ENCODE measurements at places on chromosomes 7 and 10. TPM values are rescaled to one million over a fixed set of nuclear protein-coding genes. Genes with fewer than 3 reads are reported as not detected.

PIK3AP1 gene
- 5.3 TPM for total RNA-seq

DNA sequence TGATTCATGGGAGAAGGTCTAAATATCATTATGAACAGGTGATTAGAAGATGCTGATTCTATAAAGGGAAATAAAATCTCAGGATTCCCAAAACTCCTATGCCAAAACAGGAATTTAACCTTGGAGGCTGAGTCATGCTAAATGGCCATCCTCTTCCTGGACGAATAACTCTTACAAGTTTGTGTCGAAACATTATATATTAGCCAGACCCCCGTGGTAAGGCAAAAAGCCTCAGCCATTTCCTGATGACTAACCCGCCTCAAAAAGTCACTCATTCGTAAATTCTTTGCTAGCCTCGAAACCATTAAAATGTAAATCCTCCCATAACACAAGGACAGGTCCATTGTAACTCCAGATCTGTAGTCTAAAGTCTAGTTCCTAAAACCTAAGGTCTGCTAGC, 32.0 kb downstream of the CUL2 start:
- no peak for DNase-seq
- peaks cover 26% of the 10 kb centered on the region for H3K36me3 ChIP-seq

DNA sequence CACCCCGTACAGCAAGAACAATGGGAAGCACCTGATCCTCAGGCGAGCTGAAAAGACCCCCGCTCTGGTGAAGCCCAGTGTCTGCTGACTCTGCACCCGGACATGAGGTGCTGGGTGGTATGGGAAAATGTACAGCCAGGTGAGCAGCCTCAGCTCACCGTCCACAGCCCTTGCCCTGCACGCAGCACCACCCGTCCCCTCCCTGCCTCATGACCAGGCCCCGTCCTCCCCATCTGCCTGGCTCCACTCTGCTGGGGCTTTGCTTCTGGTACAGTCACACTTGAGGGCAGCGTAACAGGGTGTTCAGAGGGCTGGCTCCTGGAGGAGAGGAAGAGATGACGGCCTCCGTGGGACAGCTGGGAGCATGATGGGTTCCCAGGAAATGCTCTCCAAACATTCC, 49.1 kb downstream of the NCAPG2 start:
- H3K27me3 ChIP-seq: no peaks in the 10 kb centered on the region
- peaks cover 4% of the 10 kb centered on the region for H3K4me1 ChIP-seq
- no peak overlapping the region for H3K27ac ChIP-seq
- no peak overlapping the region for H3K4me3 ChIP-seq
- no peak for DNase-seq
- H3K36me3 ChIP-seq: peaks cover 35% of the 10 kb centered on the region

- peaks cover 20% of the 10 kb centered on the region for H3K27me3 ChIP-seq
- H3K27ac ChIP-seq: no peak overlapping the region
- H3K36me3 ChIP-seq: no peaks in the 10 kb centered on the region
- DNase-seq: no peak
- no peak overlapping the region for H3K4me3 ChIP-seq
Observed at GRCh38 chr10:11835704-11836103, 12.5 kb downstream of the PROSER2 start.

GRCh38 chr10:48941427-48942075, 1.9 kb upstream of the LRRC18 start:
- peaks cover 2% of the 10 kb centered on the region for H3K27me3 ChIP-seq
- H3K27ac ChIP-seq: no peak overlapping the region
- H3K4me1 ChIP-seq: no peaks in the 10 kb centered on the region
- H3K4me3 ChIP-seq: no peak overlapping the region

- H3K4me3 ChIP-seq: no peak overlapping the region
- no peak for DNase-seq
- no peaks in the 10 kb centered on the region for H3K4me1 ChIP-seq
- no peaks in the 10 kb centered on the region for H3K36me3 ChIP-seq
- no peak overlapping the region for H3K27ac ChIP-seq
Observed at GRCh38 chr10:33588974-33589600, 254.6 kb upstream of the NRP1 start.

DNA sequence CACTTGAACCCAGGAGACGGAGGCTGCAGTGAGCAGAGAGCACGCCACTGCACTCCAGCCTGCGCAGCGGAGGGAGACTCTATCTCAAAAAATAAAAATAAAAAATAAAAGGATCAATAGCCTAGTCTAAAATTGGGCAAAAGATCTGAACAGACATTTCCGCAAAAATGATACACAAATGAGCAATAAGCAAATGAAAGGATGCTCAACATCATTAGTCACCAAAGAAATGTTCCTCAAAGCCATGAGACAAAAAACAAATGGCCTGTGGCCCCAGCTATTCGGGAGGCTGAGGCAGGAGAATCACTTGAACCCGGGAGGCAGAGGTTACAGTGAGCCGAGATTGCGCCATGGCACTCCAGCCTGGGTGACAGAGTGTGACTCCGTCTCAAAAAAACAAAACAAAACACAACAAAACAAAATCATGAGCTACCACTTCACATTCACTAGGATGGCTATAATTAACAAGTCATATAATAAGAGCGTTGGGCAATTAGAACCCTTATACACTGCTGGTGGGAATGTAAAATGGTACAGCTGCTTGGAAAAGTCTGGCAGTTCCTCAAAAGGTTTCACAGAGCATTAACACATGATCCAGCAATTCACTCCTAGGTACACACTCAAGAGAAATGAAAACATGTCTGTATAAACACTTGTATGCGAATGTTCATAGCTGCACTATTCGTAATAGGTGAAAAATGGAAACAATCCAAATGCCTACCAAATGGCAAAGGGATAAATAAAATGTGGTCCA, 3.1 kb downstream of the DAGLB start:
- H3K27me3 ChIP-seq: no peaks in the 10 kb centered on the region
- peaks cover 28% of the 10 kb centered on the region for H3K36me3 ChIP-seq
- H3K4me1 ChIP-seq: peaks cover 33% of the 10 kb centered on the region

GRCh38 chr10:132212816-132213215, 26.1 kb downstream of the DPYSL4 start:
- H3K4me1 ChIP-seq: no peaks in the 10 kb centered on the region
- DNase-seq: no peak
- H3K27me3 ChIP-seq: no peaks in the 10 kb centered on the region
- no peak overlapping the region for H3K4me3 ChIP-seq

DNA sequence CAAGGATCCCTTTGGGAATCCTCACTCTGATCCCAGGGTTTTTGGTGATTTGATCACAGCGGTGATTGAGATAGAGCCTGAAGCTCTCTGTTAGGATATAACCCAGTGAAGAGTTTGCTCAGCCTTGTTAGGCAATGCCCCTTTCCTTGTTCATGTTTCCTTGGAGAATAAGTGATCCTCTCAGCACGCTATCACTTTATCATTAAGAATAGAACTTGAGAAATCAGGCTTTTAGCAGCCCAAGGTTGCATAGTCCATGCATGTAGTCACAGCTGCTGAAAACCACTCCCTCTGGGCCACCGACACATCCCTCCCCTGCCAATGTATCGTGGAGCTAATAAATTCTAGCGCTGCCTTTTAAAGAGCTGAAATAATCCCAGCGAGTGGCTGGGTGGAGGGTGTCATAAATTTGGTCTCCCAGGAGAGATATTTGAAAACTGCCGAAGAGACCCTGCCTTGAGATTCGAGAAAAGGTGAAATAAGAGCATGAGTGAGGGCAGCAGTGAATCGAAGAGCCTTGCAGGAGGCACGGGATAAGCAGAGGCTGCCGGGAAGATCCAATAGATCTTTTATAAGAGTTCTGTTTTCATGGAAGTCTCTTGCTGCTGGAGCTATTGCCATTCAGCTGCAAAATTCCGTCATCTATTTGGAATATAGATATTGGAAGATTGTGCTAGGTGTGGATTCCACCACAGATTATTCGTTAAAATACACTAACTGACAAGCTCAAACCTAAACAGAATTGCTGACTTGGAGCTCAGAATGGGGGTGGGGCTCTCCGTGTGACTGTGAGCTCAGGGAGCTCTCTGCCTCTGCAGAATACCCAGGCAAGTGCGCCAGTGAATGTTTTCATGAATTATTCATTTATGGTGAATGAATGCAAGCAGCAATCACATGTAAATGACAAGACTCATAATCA, 249.8 kb downstream of the TRIL start:
- no peaks in the 10 kb centered on the region for H3K36me3 ChIP-seq
- H3K4me3 ChIP-seq: no peak overlapping the region
- H3K27me3 ChIP-seq: peaks cover 9% of the 10 kb centered on the region
- peaks cover 3% of the 10 kb centered on the region for H3K4me1 ChIP-seq

DNA sequence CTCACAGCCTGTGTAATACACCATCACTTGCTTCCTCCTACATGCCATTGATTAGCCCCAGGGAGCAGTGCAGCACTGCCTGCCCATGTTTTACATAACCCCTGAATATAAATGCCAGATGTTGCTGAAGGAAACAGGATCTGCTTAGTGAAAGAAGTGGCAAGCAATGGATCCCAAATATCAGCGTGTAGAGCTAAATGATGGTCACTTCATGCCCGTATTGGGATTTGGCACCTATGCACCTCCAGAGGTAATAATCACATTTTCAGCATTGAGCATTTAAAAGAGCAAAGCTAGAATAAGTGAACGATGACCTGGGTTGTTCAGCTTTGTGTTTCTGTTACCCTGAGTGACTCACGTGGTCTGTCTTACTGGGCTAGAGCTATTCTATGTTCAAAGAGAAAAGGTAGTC, at the start of gene AKR1C4:
Gene AKR1C4 (plus strand): TSS at position 136 of the 412 bp plus-strand sequence. CDS start 31 bp downstream, at position 167.
- no peak for DNase-seq
- no peak within 1 kb of the TSS for H3K4me3 ChIP-seq
- H3K36me3 ChIP-seq: no peaks in the 10 kb centered on the region
- no peaks in the 10 kb centered on the region for H3K4me1 ChIP-seq
- no peak within 1 kb of the TSS for H3K27ac ChIP-seq

GRCh38 chr7:38339953-38340819, 66.8 kb upstream of the TARP start:
- H3K4me3 ChIP-seq: peak overlapping the region; percentile 75
- peaks cover 40% of the 10 kb centered on the region for H3K4me1 ChIP-seq
- no peaks in the 10 kb centered on the region for H3K36me3 ChIP-seq
- no peak for DNase-seq

Data from activated naive CD8-positive, alpha-beta T cell treated with anti-CD3 and anti-CD28 coated beads, Interleukin-2, amount 10 ng/mL, durations not matched to agents 7 days and 5 days (primary cell).